CD4-positive, alpha-beta T cell treated with Interleukin-10 for 1 hour (primary cell): ENCODE measurements at places on chromosomes 6 and 20.

DNA sequence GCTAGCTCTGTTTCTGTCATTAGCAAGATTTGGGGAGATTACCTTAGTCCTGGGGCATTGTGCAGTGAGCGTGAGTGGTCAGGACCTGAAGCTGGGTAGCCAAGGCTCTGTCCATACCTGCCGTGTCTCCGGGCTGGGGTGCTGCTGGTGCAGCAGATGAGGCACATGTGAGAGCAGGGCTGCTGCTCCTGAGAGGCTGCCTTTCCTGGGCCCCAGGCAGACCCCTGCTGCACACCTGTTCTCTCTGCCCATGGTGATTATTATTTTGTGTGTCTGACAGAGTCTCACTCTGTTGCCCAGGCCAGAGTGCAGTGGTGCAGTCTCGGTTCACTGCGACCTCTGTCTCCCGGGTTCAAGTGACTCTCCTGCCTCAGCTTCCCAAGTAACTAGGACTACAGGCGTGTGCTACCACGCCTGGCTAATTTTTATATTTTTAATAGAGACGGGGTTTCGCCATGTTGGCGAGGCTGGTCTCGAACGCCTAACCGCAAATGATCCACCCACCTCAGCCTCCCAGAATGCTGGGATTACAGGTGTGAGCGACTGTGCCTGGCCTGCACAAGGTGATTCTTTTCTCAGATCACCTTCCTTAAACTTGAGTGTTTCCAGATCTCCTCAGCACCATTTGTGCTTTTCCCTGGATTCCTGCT, 36.8 kb upstream of the IRF4 start:
- no peak for DNase-seq

GRCh38 chr6:108132863-108133262, 33.0 kb upstream of the NR2E1 start:
- DNase-seq: no peak

DNA sequence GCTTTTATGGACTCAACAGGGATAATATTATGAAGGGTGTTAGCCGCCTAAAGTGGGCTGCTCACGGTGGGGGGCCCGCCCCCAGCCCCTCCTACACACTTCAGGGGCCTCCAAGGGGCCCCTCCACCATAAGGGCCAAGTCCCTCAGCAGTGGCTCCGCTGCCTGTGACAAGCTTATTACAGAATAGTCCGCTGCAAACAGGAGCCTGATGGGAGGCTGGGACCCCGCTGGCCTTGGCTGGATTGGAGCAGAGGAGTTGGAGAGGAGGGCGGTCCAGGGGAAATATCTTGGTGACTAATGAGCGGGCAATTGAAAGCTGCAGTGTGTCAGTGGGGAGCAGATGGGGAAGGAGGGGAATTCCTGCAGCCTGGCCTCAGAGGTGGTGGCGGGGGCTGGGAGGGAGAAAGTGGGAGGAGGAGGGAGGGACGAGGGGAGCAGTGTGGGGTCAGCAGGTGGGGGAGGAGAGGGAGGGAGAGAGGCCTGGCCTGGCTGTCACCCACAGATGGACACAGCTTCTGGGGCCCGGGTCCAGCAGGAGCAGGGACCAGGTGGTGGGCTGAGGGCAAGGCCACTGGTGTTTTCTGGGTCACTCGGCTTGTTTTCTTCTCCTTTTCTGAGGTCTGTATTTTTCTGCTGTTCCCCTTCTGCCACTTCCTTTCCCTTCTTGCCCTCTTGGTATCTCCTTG, 57.6 kb upstream of the FOXP4 start:
- no peak for DNase-seq

- DNase-seq: no peak
Observed at GRCh38 chr20:62020935-62021701, 44.6 kb downstream of the TAF4 start.

DNA sequence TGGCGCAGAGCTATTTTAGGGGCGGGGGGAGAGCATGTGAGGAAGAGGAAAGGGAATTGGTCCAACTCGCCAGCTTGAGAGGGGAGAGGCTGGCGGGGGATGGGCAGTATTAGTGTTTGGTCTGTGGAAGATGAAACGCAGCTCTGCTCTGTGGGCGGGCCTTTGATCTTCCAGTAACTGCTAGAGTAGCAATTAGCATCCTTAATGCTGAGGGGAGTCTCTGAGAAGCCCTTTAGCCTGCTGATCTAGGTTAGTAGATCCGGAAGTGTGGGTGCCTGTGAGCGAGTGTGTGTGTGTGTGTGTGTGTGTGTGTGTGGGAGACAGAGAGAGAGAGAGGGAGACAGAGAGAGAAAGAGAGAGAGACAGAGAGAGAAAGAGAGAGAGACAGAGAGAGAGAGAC, 117.2 kb upstream of the BACH2 start:
- DNase-seq: peak; percentile 93

DNA sequence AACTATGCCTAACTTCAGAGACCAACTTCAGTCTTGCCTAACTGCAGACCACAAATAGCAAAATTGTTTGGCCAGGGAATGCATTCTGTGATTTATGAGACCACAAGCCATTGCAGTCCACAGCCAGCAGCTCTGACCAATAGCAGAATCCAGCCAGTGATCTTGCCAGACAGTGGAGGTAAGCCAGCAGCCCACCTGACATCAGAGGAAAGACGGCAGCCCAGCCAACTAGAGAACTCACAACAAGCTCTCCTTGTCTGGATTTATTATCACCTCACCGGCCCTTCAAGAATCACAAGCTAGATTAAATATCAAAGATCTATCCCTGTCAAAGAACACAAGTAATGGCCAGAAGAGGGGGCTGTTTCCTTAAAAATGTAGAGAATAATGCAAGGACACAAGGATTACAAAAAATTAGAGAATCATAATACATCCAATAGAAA, 66.5 kb upstream of the SLC35F1 start:
- peak; percentile 5 for DNase-seq

- DNase-seq: no peak
Observed at GRCh38 chr6:7148100-7148822, 40.5 kb downstream of the RREB1 start.

- DNase-seq: no peak
Observed at GRCh38 chr6:51300510-51300909, 481.8 kb downstream of the TFAP2B start.

DNA sequence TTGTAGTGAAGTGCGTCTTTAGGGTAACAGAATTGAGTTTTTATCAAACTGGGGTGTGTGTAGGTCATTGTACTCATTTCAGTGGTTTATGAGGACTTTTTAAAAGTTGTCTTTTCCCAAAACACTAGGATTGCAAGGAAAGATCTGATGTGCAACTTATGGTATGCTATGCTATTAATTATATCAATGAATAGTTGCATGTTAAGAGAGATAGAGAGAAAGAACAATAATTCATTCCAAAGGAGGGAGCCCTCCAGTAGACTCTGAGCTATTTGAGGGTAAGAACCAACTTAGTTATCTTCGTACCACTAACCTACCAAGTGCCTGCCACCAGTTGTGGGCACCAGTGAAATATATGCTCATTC, 117.1 kb downstream of the RNF144B start:
- DNase-seq: no peak

DNA sequence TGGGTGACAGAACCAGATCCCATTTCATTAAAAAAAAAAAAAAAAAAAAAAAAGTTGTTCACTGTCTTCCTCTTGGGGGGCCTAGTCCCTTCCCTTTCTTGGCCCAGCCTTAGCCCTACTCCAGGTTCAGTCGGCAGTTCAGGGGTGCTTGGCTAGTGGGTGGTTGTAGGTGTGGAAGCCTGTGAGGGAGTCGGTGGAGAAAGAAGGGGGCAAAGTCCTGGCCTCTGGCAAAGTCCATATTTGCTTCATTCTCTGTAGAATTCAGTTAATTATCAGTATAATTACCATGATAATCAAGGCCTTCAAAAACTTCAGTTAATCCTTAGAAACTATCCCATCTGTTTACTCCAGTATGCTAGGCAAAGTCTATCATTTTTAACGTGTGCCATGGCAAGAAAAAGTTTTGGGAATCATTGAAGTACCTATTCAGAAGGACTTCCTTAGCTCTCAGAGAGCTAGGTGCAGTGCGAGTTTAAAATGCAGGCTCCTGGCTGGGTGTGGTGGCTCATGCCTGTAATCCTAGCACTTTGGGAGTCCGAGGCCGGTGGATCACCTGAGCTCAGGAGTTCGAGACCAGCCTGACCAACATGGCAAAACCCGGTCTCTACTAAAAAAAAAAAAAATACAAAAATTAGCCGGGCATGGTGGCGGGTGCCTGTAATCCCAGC, 205.7 kb upstream of the ARG1 start:
- no peak for DNase-seq

GRCh38 chr6:46044881-46045617, 29.4 kb upstream of the CLIC5 start:
- DNase-seq: no peak

- DNase-seq: no peak
Observed at GRCh38 chr6:15312500-15312899, 66.6 kb downstream of the JARID2 start.

DNA sequence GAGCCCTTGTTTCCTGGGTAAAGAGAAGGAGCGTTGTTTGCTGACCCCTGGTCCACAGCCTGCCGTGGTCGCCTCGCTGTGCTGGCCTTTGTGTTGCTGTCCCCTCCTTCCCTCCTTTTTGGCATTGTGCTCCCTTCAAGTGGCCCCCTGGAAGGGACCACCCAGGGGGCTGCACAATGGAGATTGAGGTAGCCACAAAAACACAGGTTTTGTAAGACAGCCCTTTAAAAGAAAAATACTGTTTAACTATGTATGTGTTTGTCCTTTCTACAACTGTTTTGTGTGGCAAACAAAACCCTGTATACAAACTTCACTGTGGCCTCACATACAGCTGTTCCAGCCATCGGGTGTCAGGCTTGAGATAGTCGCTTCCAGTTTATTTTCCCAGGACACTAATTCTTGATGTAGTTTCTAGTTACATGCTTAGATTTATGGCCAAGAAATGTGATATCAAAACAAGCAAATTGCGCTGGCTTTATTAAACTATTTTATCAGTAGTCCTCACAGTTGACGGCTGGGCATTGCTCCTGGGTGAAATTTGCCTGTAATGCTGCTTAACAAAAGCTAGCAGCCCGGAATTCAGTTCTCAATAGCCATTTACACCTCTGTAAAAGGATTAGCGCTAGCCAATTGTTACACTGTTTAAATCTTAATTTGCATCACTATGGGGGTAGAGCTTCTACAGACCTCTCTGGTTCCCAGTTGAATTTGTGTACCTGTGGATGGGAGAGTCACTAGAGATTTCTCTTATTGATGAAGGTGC, 64.1 kb downstream of the KIZ start:
- no peak for DNase-seq

GRCh38 chr6:1105833-1106400, 206.0 kb upstream of the FOXQ1 start:
- no peak for DNase-seq

GRCh38 chr20:25532971-25533391, 52.4 kb downstream of the NINL start:
- DNase-seq: no peak

DNA sequence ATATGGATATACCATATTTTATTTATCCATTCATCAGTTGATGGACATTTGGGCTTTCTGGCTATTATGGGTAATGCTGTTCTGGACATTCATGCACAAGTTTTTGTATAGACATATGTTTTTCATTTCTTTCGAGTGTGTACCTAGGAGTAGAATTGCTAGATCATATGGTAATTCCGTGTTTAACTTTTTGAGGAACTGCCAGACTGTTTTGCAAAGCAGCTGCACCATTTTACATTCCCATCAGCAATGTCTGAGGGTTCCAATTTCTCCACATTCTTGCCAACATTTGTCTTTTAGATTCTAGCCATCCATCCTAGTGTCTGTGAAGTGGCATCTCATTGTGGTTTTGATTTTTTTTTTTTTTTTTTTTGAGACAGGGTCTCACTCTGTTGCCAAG, 20.8 kb downstream of the SRC start:
- no peak for DNase-seq
